ENCODE measurements at places on chromosomes 6 and 20. TPM values are rescaled to one million over a fixed set of nuclear protein-coding genes. Genes with fewer than 3 reads are reported as not detected.

The PHF10 gene
- 26.6 TPM for total RNA-seq

The EPPIN gene
- total RNA-seq: not detected

The HTR1E gene
- total RNA-seq: not detected

The CYP24A1 gene
- 0.29 TPM for total RNA-seq

The CDH4 gene
- total RNA-seq: 0.14 TPM

The PPARD gene
- total RNA-seq: 11.6 TPM

The PRELID3B gene
- total RNA-seq: 84.9 TPM

The RBPJL gene
- not detected for total RNA-seq

The HLA-DRA gene
- 0.72 TPM for total RNA-seq

The PDYN gene
- not detected for total RNA-seq

The KCNK5 gene
- total RNA-seq: not detected

The EDEM2 gene
- total RNA-seq: 62.4 TPM

The PMEPA1 gene
- total RNA-seq: 1.0 TPM

The POU5F1 gene
- total RNA-seq: not detected

The LHFPL5 gene
- not detected for total RNA-seq

The SIM1 gene
- total RNA-seq: not detected

The HCK gene
- not detected for total RNA-seq
